Endothelial cell (in vitro differentiated cells): ENCODE measurements at places on chromosomes 11 and 22. TPM values are rescaled to one million over a fixed set of nuclear protein-coding genes. Genes with fewer than 3 reads are reported as not detected.
A peak's percentile ranks its signal among the peaks of the same experiment; 100 is the strongest.

DNA sequence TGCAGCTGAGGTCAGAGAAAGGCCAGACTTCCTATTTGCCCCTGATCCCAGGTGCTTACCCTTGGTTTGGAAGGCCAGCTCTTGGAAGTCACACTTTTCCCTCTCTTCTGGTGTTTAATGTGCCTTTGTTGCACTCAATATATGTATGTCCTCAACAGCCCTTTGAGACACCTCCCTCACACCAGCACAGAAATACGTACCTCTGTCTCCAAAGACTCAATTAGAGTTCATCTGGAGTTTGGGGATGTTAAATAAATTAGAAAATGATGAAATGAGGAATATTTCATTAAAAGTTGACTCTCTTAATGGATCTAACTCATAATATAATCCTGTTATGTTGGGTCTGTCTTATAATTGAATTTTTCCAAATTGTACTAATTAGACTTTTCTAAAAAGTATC, at the start of gene OR9G4:
OR9G4 (minus strand) TSS at position 101 of the 400 bp plus-strand sequence. CDS start 4,931 bp downstream, outside the sequence.
- DNase-seq: no peak

SLCO2B1 gene
- total RNA-seq: 3.5 TPM

- H3K36me3 ChIP-seq: no peaks in the 10 kb centered on the region
- H3K27me3 ChIP-seq: no peaks in the 10 kb centered on the region
- no peak overlapping the region for H3K27ac ChIP-seq
- DNase-seq: no peak
- no peaks in the 10 kb centered on the region for H3K4me1 ChIP-seq
- no peak overlapping the region for H3K4me3 ChIP-seq
Observed at GRCh38 chr11:93611836-93612677, 49.4 kb upstream of the CEP295 start.

DNA sequence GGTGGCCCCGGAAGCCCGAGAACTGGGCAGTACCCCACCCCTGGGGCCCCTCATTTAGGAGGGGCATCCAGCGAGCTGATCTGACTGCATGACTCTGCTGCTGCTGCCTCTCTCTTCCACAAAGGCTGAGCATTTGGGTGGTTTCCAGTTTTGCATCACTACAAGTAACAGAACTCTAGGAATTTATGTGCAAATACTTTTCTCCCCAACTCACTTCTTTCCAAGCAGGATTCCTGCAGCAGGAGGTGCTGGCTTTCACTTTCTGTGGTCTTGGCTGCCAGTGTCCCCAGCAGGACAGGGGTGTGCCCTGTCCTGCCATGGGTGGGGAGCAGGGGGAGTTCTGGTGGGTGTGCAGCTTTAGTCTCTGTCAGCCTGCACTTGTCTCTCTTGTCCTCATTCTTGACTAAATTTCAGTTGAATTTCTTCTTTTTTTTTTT, 21.2 kb downstream of the UPB1 start:
- H3K36me3 ChIP-seq: no peaks in the 10 kb centered on the region
- DNase-seq: no peak
- H3K27ac ChIP-seq: no peak overlapping the region
- H3K4me3 ChIP-seq: no peak overlapping the region

DNA sequence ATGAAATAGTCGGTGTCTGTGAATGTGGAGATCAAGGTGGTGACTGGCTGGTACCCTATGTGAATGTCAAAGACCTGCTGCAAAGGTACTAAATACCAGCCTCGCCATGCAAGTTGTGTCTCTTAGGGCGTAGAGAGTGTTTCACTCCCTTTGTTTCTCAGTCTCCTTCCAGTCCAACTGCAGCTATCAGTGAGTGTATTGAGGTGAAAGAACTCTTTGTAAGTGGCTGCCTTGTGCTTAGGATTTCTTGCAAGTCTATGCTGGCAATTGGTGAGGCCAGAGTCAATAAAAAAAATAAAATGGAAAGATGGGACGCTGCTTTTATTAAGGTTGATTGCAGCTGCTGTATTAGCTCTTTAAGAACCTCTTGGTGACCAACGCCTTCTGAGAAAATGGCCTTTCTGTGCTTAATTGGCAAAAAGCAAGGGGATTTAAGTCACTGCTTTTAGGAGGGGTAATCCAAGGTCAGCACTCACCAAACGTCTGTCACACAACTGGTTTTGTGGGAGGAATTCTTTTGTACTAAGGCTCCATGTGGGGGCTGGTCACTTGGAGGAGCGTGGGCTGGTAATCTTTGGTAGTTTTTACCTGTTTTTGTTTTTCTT, 95.1 kb downstream of the PARVA start:
- H3K36me3 ChIP-seq: peaks cover 19% of the 10 kb centered on the region
- no peak overlapping the region for H3K27ac ChIP-seq
- H3K27me3 ChIP-seq: peaks cover 2% of the 10 kb centered on the region
- no peak for DNase-seq
- peaks cover 6% of the 10 kb centered on the region for H3K4me1 ChIP-seq
- no peak overlapping the region for H3K4me3 ChIP-seq

DNA sequence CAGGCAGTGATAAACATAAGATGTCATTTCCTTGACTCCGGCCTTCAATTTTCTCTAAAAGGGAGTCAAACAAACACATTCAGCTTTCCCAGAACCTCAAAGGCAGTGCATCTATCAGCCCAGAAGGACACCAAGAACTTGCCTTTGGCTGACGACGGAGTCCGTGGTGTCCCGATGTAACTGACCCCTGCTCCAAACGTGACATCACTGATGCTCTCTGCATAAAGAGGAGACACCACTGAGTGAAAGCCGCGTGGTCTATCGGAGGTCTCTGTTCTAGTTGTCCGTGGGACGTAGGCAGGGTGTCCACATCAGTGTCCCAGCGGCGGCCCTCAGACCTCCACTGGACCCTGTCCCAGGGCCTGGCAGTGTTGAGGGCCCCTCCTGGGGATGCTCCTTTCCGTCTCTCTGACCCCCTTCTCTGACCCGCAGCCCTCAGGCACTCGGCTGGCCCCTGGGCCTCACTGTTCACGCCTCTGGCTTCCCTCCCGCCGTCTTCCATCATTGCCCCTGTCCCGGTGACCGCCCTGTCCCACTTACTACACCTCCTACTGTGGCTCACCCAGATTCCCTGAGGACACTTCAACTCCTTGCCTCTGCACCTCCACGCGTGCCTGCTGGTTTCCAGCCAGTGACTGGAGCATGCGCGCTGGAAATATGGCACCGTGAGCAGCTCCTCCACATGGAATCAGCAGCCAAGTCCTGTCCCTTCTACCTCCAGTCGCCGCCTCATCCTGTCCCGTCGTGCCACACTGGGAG, 70.4 kb downstream of the NCAPD3 start:
- H3K4me1 ChIP-seq: peaks cover 27% of the 10 kb centered on the region
- peaks cover 28% of the 10 kb centered on the region for H3K27me3 ChIP-seq
- H3K36me3 ChIP-seq: peaks cover 71% of the 10 kb centered on the region
- H3K27ac ChIP-seq: peak overlapping the region; percentile 61
- no peak for DNase-seq

DNA sequence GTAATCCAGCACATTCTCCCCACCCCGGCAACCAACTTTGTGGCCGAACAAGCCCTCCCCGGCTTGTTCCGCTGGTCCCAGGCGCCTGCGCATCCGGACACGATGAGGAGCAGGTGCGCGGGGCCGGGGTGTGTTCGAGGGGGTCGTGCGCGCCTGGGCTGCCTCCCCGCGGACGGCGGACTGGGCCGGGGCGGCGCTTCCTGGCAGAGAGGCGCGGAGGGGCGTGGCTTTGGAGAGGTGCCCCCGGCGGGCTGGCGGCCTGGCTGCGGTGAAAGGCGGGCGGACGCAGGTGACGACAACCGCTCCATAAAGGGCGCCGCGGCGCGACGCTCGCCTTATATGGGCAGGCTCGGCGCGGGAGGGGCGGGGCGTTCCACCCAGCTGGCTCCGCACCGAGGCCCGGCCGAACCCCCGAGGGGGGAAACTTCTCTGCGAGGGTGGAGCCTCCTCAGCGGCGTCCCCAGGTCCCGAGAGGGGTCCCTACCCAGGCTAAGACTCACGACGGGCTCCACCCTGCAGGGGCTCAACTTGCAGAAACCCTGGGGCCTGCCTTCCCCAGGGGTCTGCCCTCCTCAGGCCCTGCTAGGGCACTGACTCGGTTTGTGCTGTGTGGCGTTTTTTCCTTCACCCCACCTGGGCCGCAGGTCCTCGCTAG, 26.4 kb downstream of the TXN2 start:
- H3K4me1 ChIP-seq: peaks cover 22% of the 10 kb centered on the region
- H3K4me3 ChIP-seq: no peak overlapping the region
- no peak overlapping the region for H3K27ac ChIP-seq
- H3K27me3 ChIP-seq: peaks cover 8% of the 10 kb centered on the region
- H3K36me3 ChIP-seq: no peaks in the 10 kb centered on the region

DNA sequence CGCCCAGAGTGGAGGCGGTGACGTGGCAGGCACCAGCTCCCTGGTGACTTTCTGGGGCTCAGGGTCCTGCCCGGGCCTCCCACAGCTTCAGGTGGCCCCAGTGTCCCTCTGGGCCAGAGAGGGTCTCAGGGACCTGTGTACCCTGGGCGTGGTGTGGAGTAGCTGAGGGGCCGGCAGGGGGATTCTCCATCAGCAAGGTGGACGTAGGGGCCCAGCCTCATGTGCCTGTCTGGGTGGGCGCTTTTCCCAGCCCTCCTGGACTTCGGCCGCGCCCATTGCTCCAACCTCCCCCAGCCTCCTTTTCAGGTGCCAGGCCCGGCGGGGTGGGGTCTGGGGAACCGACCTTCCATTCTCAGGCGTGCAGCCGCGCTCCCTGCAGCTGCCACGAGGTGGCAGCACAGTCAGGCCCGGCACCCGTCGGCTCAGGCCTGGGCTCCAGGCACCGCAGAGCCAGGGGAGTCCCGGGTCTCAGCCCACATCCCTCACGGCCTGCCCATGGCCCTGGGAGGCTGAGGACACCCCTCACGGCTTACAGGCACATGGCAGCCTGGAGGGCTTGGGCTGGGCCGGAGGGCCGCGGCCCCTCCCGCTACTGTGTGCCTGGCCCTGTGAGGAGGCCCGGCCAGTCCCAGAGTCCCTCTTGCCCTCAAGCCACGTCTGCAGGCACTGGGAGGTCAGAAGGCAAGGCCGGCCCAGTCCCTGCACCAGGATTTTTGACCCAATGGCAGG, 19.9 kb upstream of the MUC5B start:
- no peaks in the 10 kb centered on the region for H3K4me1 ChIP-seq
- H3K27ac ChIP-seq: no peak overlapping the region
- peak; percentile 85 for DNase-seq
- no peaks in the 10 kb centered on the region for H3K36me3 ChIP-seq

FGF3 gene
- total RNA-seq: not detected

HIC2 gene
- total RNA-seq: 23.5 TPM

- no peaks in the 10 kb centered on the region for H3K36me3 ChIP-seq
- H3K27me3 ChIP-seq: peaks cover 2% of the 10 kb centered on the region
- H3K4me3 ChIP-seq: no peak overlapping the region
- peak; percentile 48 for DNase-seq
Observed at GRCh38 chr11:63945477-63946163, 6.8 kb downstream of the NAA40 start.

DNA sequence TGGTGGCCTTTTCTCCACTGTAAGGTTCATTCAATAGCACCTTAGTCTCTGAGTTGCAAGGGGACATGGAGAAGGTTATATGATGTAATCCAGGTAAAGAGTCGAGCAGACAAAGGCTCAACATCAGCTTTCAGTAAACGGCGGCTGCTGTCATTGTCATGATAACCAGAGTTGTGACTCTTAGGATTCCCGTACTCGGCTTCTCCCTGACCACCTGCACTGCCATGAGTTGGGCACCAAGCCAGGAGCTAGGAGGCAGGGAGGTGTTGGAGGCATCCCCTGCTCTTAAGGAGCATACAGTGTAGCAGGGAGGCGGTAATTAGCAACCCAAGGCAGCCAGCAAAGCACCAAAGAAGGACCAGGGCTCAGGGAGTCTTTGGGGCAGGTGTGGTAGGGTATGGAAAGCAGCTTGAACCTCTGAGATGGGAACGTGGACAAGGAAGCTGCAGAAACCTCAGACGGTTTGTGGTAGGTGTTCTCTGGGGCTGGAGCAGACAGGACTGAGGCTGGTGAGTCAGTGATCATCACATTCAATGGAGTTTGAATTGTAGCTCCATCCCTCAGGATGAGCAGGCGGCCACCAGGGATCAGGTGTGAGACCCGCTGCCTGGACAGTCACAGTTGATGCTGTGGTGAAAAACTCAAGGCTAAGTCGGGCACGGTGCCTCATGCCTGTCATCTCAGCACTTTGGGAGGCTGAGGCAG, 31.7 kb downstream of the LIF start:
- H3K4me3 ChIP-seq: no peak overlapping the region
- no peak overlapping the region for H3K27ac ChIP-seq
- no peak for DNase-seq
- H3K27me3 ChIP-seq: peaks cover 2% of the 10 kb centered on the region
- no peaks in the 10 kb centered on the region for H3K36me3 ChIP-seq

GRCh38 chr11:74932797-74933196, 16.1 kb downstream of the XRRA1 start:
- H3K4me1 ChIP-seq: peaks cover 2% of the 10 kb centered on the region
- no peak overlapping the region for H3K4me3 ChIP-seq
- DNase-seq: no peak
- no peak overlapping the region for H3K27ac ChIP-seq
- no peaks in the 10 kb centered on the region for H3K27me3 ChIP-seq

- H3K27me3 ChIP-seq: peaks cover 1% of the 10 kb centered on the region
- no peak overlapping the region for H3K4me3 ChIP-seq
- H3K27ac ChIP-seq: no peak overlapping the region
- peaks cover 46% of the 10 kb centered on the region for H3K36me3 ChIP-seq
Observed at GRCh38 chr11:9138612-9139579, 47.5 kb upstream of the SCUBE2 start.

DNA sequence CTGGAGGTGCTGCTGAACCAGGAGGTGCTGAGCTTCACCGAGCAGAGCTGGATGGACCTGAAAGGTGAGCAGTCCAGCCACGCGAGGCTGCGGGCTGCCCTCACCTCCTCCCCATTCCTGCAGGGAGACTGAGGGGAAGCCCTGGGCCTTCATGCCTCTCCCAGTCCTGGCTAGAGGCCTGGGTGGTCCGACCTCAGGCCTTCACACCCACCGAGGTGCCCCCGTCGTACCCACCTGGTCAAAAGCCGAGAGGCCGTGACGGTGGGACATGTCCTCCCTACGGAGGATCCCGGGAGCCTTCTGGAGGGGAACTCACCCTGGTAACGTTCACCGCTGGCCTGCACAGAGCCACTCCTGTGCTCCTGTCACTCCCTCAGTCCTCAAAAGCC, 5.1 kb downstream of the SUSD2 start:
- H3K4me1 ChIP-seq: no peaks in the 10 kb centered on the region
- H3K27ac ChIP-seq: no peak overlapping the region
- no peaks in the 10 kb centered on the region for H3K36me3 ChIP-seq
- H3K4me3 ChIP-seq: no peak overlapping the region

- no peak overlapping the region for H3K4me3 ChIP-seq
- DNase-seq: no peak
- peaks cover 9% of the 10 kb centered on the region for H3K4me1 ChIP-seq
- no peaks in the 10 kb centered on the region for H3K27me3 ChIP-seq
Observed at GRCh38 chr11:100980156-100980555, 149.5 kb downstream of the PGR start.

GRCh38 chr11:2149864-2150847, 10.9 kb downstream of the INS start:
- DNase-seq: peak; percentile 43
- peaks cover 13% of the 10 kb centered on the region for H3K27me3 ChIP-seq
- H3K4me3 ChIP-seq: no peak overlapping the region
